ENCODE measurements at places on chromosomes 6 and 20. TPM values are rescaled to one million over a fixed set of nuclear protein-coding genes. Genes with fewer than 3 reads are reported as not detected.

The AVP gene
- total RNA-seq = not detected

- no peak for DNase-seq
Measured at GRCh38 chr20:25025986-25026605, 31.8 kb downstream of the ACSS1 start.

The FAM83B gene
- not detected for total RNA-seq

- DNase-seq = no peak
Measured at GRCh38 chr6:147449405-147450161, 58.9 kb upstream of the SAMD5 start.

DNA sequence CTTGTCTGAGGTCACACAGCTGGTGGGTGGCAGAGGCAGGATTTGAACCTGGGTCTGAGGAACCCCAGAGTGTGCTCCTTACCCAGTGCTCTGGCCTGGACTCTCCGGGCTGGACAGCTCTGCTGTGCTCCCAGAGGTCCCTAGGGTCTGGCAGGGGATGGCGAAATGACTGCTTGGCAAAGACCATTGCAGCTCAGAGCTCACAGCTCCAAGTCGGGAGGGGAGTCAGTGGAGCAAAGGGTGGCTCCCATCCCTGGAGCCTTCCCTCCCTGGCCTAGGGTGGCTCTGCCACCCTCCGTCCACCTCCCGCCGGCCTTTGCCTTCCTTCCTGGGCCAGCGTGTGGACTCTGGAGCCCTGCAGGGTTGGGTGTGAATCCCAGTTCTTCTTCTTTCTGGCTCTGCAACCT, 17.5 kb downstream of the CEBPB start:
- no peak for DNase-seq

- peak; percentile 39 for DNase-seq
Measured at GRCh38 chr6:128327890-128328289, 192.5 kb downstream of the PTPRK start.

All from activated naive CD8-positive, alpha-beta T cell treated with anti-CD3 and anti-CD28 coated beads, Interleukin-2, amount 10 ng/mL, durations not matched to agents 7 days and 5 days (primary cell).